ENCODE measurements at places on chromosomes 4 and X.

DNA sequence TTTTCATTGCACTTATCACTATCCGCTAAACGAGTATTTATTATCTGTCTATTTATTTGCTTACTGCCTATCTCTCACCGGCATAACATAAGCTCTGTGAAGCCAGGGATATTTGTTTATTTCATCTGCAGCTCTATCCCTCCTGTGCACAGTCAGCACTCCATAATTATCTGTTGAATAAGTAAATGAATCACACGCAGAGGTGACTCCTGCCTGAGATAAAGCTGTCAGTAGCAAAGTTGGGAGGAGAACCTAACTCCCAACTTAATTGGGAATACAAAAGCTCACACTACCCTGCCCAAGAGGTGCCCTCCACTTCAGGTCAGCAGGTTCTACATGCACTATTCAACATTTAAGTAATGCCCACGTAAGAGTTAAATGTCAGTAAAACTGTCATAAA, 85.7 kb downstream of the CORIN start:
- no peak for DNase-seq

- DNase-seq = no peak
These were observed 332.0 kb downstream of the NKX6-1 start for GRCh38 chr4:84167093-84167492.

GRCh38 chr4:176769514-176769913, 23.2 kb downstream of the VEGFC start:
- DNase-seq = no peak

- DNase-seq = no peak
These were observed 48.0 kb downstream of the SEPTIN11 start for GRCh38 chr4:76997532-76997931.

DNA sequence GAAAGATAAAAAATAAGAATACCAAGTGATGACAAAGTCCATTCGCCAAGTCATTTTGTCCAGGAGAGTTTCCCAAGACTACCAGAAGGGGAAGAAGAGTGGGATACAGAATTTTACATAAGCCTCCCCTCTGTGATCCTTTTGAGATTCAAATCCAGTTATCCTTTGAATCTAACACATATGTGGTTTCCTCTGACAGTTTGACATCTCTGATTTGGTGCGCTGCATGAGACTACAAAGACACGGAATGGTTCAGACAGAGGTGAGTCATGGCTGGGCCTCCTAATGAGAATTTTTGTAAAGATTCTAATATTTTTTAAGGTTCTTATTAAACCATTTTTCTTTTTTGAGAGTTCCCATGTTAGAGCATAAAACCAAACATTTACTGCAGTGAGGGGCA, 38.3 kb downstream of the SLC10A6 start:
- DNase-seq = no peak

DNA sequence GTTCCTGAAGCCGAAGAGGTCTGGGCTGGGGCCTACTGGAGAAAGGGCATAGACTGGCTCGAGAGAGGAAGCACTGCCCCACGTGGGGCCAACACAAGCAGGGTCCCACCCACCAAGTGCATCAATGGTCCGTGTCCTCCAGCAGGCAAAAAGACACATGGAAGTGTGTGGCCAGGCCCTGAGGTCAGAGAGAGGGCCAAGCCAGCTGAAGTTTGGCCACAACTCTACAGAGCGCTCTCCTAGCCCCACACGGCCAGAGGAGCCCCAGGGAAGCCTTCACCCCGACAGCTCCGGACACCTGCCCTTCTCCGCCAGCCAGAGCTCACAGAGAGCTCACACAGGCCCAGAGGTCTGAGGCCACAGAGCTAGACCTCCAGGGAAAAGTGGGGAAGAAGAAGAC, 8.5 kb upstream of the KDM5C start:
- no peak for DNase-seq

- DNase-seq = no peak
These were observed 265.7 kb upstream of the BOD1L1 start for GRCh38 chr4:13893211-13893610.

DNA sequence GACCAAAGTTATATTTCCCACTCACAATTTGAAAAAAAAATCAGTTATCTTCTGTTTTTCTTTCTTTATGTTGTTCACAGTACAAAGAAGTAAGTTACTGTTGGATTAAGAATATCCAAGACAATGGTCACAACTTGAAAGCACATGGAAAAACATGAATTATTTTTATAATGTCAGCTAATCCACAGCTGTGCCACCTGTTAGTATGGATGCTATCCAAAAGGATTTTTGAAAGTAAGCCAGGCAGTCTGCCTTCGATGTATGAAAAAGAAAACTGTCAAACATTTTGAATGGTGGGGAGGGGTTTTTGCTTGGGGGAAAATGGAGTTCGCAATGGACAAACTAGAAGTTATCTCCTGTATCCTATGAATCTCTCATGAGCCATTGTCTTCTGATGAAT, 6.2 kb downstream of the GPM6A start:
- no peak for DNase-seq

DNA sequence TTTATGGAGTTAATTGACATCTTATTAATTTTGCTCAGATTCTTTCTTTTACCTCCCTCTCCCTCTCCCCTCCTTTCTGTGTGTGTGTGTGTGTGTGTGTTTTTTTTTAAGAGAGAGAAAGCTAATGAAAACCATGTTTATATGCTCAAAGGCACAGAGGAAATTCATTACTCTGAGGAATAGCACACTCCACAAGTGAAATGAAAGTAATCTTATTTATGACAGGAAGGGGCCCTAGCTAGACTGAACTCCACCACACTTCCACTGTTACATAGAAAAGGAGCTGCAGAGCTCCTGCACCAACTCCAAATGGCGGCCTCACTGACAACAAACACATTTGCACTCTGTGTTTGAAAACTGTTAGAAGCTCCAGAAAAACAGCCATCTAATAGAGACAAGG, 150.6 kb downstream of the RASL11B start:
- no peak for DNase-seq

DNA sequence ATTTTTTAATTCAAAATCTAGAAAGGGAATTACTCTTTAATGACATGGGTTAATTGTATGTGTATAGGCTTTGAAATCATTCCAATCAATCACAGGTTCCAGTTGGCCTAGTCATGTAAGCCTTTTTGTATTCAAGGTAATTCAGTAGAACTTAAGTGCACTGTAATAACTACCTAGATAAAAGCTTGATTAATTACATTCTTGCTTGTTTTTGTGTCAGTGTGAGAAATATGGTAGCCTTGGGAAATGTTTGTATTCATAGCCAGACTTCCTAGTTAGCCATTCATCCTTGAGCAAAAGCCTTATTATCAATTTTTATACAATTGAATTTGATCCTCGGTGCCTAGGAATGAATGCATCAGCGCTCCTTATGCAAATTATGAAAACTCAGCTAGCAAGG, 33.5 kb downstream of the TKTL2 start:
- DNase-seq = no peak

GRCh38 chr4:128793859-128794672, 15.4 kb upstream of the JADE1 start:
- no peak for DNase-seq

- DNase-seq = no peak
These were observed 94.7 kb upstream of the CBLL2 start for GRCh38 chrX:22177950-22178515.

DNA sequence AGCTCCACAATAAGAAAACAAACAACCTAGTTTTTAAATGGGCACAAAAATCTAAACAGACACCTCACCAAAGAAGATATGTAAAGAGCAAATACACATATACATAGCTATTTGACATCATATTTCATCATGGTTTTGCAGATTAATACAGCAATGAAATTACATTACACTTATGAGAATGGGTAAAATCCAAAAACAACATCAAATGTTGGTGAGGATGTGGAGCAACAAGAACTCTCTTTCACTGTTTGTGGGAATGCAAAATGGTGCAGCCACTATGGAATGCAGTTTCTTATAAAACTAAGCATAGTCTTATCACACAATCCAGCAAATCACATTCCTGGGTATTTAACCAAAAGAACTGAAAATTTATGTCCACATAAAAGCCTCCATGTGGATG, 25.0 kb downstream of the TLR6 start:
- no peak for DNase-seq

- no peak for DNase-seq
These were observed 631.5 kb downstream of the RAB28 start for GRCh38 chr4:12852338-12853307.

DNA sequence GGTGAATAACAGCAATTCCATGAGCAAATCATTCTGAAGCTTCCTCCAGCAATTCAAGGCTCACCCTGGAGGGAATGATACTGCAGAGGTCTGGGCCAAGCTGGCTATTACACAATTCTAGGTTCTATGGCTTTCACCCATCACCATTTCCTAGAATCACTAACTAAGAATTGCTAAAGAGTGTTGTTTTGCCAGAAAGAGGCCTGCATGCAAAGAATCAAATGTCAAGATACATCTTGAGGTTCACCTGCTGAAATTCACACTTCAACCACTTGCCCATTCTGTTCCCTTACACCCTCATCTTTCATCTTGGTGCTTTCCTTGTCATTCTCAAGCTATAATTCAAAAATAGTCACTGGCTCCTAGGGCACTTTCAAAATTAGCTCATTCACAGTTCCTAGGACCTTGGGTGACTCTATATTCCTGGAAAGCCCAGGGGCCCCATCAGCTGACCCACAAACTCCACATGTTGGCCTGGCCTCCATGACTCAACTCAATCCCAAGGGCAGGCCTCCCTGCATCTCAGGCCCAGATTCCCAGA, 7.0 kb downstream of the APBB2 start:
- no peak for DNase-seq

GRCh38 chr4:125283707-125284279, 31.0 kb upstream of the FAT4 start:
- DNase-seq = no peak

DNA sequence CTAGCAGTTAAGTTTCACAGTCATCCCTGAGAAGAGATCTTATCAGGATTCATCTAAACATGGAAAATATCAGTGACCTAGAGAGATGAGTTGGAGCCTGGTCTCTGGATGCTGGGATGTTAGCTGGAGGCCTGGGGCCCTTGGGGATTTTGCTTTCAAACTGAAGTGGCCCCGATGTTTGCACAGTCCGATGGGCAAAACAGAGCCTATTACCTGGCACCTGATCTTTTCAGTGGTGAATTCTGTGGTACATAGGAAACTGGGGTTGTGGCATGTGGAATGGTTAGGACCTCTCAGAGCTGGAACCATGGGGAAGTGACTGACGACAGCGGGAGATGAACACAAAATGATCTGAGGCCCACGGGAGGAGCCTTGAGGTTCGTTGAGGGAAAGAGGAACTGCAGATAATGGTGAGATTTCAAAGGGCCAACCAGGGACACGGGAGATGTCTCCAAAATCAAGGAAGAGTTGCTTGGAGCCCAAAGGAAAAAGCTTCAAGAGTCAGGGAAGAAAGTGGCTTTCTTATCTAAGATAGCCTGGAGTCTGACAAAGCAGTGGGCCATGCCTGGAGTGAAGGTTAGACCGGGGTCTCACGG, 17.8 kb upstream of the TENM3 start:
- no peak for DNase-seq

DNA sequence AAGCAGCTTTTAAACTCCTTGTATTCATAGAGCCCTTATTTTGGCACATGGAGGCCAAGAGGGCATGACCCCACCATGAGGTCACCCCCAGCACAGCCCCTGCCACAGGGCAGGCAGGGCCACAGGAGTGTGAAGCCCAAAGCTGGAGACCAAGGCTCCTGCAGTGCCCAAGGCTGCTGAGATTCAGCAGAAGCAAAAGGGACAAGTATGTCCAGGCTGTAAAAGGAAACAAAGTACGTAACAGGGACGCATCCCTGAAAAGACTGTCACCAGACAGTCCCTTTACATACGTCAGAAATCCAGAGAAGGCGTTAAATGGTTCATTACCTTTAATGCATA, 18.9 kb downstream of the GAK start:
- DNase-seq = no peak

- no peak for DNase-seq
These were observed 6.6 kb upstream of the DDX60L start for GRCh38 chr4:168486912-168487281.

DNA sequence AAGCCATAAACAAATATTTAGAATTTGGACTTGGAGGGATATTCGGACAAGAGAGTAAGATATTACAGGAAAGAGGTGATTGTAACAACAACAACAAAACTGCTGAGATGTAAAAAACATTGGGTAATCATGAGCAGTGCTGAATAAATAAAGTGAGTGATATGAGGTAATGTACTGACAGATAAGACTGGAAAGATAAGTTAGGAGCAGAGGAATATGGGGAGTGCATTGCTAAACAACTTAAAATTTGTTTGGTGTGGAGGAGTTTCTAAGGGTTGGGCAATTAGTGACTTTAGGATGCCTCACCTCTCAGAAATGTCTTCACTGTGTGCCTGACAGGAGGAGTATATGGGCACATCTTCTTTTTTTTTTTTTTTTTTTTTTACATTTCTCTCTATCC, 637.8 kb upstream of the GRIA3 start:
- DNase-seq = no peak

- DNase-seq = no peak
These were observed 63.2 kb downstream of the MID1 start for GRCh38 chrX:10557166-10557565.

DNA sequence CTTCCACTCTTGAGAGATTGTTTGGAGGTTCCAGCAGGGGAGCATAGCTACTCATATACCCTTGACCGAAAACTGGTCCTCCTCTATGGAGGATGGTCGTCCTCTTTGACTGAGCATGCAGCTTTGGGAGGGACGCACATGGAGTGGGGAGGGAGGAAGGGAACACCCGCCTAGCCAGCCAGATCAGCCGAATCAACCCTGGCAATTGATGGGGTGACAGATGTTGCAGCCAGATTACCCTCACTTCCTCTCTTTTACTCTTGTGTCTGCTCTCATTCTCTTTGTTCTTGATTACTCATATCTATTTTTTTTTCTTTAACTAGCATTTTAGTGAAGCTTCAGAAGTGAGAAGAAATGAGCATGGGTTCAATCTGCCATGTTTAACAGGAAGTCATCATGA, 19.6 kb downstream of the MGST2 start:
- DNase-seq = no peak

GRCh38 chr4:106287353-106287969, 28.5 kb downstream of the TBCK start:
- no peak for DNase-seq

DNA sequence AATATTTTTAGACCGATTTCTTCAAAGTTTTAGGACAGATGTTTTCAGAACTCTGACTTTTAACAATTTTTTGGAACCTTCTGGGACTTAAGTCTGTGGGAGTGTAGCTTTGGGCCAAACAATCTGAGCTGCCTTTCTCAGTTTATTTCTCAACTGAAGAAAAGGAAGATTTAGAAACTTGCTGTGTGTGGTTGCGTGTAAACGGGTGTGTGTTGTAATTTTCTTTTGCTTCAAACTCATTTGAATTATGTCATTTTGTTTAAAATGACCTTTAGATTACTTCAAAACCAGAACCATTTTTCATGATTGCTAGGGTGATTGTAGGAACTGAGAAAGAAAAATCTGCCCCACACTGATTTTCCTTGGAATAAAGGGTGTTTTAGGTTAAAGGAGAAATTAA, 577.7 kb upstream of the GALNTL6 start:
- DNase-seq = no peak

DNA sequence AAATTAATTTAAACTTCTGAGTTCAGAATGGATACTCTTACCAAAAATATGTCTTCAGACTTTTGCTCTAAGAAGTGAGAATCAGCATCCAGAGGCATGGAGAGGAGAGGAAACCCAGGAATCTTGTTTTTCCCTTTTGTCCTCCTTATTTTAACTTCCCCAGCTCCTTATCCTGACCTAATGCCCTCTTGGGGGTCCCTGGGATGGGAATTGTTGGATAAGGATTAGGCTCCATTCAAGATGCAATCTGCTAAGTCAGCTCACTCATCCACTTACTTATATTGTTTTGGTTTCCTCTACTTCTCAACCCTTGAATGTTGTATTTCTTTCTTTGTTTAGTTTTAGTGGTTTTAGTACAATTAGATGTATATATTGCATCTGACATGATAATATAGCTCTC, 208.4 kb upstream of the PCDH7 start:
- no peak for DNase-seq
